ENCODE measurements at places on chromosomes 12 and 14.

DNA sequence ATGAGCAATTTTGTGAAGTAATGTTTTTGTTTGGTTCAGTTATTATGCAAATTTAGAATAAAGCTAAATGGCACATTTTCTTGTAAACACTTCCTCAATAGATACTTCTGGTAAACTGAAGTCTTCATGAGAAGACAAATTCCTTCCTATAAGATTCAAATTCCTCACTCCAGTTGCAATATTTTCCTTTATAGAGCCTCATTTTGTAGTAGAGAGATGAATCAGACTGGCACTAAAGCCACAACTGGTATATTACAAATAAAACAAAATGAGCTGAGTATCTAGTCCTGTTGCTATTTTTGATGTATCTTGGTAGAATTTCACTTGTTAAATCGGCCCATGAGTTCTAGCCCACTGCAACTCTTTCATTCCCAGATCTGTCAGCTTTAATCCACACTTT is 5.5 kb downstream of the LGR5 start:
- no peak for DNase-seq

- DNase-seq: no peak
Measured at GRCh38 chr14:28751467-28752058, 15.0 kb upstream of the FOXG1 start.

GRCh38 chr12:6041891-6042290 is 82.6 kb downstream of the VWF start:
- DNase-seq: no peak

- no peak for DNase-seq
Measured at GRCh38 chr14:55430024-55430690, 10.3 kb downstream of the TBPL2 start.

DNA sequence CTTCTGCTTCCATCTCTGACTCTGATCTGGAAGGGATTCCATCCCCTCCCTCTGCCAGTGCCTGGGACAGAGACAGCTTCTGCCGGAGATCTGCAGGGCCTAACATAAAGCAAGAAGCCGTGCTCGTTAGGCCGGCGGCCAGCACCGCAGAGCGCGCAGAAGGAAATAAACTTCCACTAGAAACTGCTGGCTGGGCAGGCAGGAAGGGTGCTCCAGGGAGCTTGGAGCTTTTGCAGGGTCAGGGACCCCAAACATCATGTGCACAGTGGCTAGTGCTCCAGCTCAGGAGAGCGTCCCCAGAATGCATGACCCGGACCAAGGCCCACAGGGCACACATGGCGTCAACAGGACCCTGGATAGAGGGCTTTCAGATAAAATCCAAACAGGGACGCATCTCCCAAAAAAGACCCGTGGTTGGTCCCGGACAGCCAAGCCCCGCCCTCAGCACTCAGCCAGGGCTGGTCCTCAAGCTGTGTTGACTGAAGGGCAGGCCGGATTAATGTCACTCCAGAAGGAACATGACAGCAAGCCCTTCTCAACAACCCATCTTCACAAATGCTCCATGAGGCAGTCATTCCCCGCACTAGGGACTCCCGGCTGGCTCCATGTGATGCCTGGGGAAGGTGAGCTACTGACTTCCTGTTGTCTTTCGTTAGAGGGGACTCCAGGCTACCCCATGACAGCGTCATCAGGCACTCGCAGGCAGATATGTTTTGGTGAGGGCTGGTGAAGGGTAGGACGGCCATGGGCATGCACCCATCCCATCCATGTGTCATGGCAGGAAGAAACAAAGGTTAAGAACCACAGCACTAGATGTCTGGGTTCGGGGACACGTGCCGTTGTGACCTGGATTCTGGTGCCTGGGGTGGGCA is 121.5 kb downstream of the CALM1 start:
- no peak for DNase-seq

- DNase-seq: no peak
Measured at GRCh38 chr12:63212316-63212715, 61.3 kb upstream of the AVPR1A start.

- no peak for DNase-seq
Measured at GRCh38 chr12:85688837-85689236, 147.4 kb downstream of the RASSF9 start.

Measured in activated naive CD4-positive, alpha-beta T cell (primary cell).